ENCODE measurements at places on chromosomes 12 and 14.

- no peak for DNase-seq
Measured at GRCh38 chr14:101080922-101081593, 177.5 kb upstream of the RTL1 start.

- no peak for DNase-seq
Measured at GRCh38 chr14:41167040-41167439, 439.6 kb upstream of the LRFN5 start.

DNA sequence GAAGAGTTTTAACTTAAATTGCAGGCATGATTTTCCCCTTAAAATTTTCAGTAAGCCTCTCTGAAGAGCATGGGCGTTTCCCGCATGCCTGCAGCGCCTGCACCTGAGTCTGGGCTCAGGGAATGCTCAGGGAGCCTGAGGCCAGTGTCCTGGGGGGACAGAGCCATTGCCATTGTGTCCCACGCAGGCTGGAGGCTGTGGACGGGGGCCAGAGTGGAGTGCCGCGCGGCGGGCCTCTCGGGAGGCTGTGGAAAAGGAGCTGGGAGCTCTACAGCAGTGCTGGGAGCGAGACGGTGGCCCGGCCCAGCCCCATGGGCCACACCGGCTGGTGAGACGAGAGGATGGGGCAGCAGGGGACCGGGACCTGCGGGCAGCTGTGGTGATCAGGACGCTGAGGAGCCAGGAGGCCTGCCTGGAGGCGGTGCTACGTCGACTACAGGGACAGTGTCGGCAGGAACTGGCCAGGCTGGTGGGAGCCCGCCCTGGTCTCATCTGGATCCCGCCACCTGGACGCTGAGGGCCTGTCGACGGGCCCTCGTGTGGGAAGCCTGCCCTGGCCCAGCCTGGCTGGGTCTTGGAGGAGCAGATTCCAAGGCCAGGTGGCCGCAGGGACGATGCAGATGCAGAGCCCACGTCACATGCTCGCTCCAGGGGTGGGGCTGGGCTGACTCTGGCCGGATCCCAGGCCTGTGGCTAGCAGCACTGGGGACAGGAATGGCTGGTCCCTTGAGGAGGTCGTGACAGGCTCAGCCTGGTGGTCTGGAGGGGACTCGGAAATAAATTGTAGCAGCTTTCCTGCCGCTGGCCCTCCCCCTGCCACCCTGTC is 7.6 kb downstream of the TEDC1 start:
- DNase-seq, result no peak

DNA sequence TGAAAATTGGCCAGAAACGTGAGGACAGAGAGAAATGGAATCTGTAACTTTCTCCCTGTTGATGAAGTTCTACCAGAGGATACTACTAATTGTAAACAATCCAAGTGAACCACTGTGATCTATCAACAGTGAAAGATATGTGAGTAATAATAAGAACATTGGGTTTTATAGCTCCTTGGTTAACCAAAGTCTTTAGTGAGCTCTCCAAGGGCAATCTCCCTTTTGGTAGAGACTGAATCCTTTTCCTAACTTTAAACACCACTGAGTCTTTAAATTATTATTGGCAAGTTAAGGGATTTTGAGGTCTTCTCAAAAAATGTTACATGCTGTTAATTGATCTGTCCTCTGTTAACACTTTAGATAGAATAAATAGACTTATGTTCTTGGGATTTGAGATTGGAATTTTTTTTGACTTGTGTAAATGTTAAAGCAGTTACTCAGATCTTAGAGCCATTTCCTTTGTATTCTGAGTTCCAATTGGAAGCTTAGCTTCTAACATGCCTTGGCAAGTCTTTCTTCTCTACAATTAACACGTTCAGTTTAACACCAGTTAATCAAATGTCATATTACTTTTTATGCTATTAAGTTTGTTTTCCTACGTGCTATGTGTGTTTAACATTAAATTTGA is 338.2 kb upstream of the DDHD1 start:
- no peak for DNase-seq

DNA sequence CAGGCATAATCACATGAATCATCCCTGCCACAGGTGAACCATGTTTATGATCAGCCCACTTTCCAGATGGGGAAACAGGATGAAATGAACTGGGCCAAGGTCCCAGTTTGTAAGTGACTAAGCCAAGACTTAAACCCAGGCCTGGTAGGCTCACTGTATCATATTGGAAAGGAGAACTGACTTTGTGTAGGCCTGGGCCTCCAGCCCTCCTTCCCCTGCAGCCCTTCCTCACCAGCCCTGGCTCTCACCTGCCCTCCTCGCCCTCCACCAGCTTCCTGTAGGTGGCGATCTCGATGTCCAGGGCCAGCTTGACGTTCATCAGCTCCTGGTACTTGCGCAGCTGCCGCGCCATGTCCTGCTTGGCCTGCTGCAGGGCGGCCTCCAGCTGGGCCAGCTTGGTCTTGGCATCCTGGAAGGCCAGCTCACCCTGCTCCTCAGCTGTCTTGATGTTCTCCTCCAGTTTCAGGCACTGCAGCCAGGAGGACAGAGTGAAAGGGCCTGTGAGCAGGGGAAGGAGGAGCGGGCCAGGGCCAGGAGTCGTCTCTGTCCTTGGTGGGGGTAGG is 19.8 kb downstream of the KRT80 start:
- no peak for DNase-seq

- DNase-seq, result no peak
Measured at GRCh38 chr12:113854385-113855142, 111.6 kb downstream of the RBM19 start.

DNA sequence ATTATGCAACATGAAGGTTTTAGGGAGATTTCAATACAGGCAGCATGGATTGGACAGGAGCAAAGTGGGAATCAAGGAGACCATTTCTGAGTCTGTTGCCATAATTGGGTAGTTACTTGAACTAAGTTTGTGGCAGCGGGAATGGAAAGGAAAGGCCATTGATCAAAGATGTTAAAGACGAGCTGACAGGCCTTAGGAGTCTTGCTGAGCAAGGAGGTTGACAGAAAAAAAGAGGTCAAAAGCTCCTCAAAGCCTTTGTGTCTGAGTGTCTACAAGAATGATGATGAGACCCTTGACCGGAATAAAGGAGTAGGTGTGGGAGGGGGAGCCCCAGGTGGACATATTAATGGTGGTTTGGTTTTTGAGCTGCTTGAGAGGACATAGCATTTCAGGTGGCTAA is 9.4 kb downstream of the PLEKHA5 start:
- DNase-seq, result no peak

- DNase-seq, result no peak
Measured at GRCh38 chr14:66735853-66736252, 227.9 kb downstream of the GPHN start.

DNA sequence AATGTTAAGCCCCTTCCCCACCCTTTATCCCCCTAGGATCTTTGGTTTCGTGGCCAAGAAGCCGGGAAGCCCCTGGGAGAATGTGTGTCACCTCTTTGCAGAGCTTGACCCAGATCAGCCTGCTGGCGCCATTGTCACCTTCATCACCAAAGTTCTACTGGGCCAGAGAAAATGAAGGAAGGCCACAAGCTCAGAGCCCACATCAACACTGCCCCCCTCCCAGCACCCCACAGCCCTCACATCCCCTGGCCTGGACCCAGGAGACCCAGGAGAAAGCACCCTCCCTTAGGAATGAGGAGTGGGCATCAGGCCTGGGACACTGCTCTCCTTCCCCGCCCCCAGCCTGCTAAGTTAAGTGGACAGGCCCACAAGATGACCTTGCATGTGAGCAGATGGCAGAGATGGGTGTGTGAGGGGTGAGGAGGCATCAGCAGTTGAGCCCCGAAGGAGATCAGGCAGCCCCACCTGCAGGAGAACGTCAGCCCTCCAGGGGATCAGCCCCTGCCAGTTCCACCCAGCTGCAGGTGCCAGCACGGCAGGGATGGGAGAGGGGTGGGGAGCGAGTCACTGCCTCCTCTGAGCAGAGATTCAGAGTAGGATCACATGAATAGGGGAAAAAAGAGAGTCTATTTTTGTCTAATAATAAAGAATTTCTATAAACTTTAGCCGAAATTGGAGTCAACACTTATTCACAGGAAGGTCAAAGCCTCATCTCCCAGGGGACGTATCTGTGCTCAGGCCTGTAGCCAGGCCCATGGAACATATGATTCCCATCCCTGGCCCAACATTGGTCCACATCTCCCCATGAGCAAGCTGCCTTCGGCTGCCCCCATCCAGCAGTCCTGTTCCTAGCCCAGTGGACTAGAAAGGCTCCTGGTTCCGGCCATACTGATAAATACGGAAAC is 14.1 kb downstream of the TNS2 start:
- DNase-seq, result no peak

All from activated T-cell treated with anti-CD3 and anti-CD28 coated beads for 24 hours (primary cell).